ENCODE measurements at places on chromosomes 16 and 17.
A peak's percentile ranks its signal among the peaks of the same experiment; 100 is the strongest.

- no peak for DNase-seq
Measured at GRCh38 chr16:871562-872345, 71.2 kb upstream of the GNG13 start.

DNA sequence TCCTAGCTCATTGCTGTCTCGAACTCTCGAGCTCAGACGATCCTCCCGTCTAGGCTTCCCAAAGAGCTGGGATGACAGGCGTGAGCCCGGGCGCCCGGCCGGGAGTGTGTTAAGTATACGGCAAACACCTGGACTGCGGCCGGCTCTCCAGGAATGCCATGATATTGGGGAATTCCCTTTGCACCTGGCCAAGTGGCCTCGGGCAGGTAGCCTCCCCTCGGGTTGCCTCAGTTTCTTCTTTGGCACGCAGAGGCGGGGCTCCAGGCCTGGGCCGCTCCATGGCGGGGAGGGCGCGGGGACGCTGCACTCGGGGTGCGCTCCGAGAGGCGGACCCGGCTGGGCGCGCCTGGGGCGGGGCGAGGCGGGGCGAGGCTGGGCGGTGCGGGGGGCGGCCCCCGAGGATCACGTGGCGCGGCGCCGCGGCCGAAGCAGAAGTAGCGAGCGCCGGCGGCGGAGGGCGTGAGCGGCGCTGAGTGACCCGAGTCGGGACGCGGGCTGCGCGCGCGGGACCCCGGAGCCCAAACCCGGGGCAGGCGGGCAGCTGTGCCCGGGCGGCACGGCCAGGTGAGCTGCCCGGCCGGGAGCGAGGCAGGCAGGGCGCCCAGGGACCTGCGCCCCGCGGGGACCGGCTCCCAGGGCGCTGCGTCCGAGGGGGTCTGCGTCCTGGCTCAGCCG is at the start of gene PLCG2:
PLCG2 (plus strand) TSS at position 431 of the 675 bp plus-strand sequence. CDS start 6,699 bp downstream, outside the sequence.
- DNase-seq, result peak; percentile 58

DNA sequence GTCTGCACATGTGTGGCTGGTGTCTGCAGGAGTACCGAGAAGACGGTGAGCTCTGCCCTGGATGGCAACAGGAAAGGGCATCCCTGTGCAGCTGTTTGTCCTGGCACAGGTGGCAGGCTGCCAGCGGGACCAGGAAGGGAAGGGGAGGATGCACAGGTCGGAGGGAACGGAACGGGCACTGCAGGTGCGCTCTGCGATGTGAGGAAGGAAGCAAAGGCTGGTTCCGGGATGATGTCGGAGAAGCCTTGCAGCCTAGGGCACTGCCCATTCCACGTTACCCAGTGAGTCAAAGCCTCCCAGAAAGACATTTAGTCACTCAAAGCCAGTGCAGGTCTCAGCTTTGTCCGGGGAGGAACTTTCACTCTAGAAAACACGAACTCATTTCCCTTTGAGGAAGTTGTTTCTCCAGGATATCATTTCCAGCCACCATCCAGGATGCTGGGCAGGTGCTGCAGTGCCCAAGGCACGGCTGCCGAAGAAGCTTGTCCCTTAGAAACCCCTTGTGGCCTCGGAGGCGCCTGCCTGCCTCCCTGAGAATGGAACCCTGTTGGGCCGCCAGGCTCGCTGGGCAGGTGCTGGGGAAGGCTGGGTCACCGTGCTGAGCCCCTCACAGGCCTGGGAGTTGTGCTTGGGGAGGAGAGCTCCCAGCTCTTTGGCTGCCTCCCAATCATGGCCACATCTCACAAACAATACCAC is 4.5 kb upstream of the TMEM235 start:
- no peak for DNase-seq

DNA sequence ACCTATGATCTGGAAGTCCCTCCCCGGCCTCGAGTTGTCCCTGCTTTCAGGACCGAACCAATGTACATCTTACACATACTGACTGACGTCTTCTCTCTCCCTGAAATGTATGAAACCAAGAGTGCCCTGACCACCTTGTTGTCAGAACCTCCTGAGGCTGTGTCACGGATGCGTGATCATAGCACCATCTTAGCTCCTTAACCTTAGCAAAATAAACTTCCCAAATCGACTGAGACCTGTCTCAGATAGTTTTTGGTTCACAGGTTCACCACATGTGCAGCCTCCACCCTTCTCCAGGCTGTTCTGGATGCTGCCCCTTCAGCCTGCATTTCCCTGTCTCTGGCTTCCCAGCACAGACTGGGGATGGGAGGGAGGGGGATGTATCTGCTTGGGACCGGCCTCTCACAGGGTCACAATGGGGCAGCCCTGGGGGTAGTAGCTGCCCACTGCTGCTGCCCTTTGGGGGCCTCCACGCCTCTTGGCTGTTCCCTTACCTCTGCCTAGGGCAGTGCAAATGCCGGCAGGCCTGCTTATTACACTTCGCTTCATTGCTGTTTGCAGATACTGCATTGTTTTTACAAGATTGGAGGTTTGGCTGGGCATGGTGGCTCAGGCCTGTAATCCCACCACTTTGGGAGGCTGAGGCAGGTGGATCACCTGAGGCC is 69.8 kb downstream of the NT5M start:
- no peak for DNase-seq

DNA sequence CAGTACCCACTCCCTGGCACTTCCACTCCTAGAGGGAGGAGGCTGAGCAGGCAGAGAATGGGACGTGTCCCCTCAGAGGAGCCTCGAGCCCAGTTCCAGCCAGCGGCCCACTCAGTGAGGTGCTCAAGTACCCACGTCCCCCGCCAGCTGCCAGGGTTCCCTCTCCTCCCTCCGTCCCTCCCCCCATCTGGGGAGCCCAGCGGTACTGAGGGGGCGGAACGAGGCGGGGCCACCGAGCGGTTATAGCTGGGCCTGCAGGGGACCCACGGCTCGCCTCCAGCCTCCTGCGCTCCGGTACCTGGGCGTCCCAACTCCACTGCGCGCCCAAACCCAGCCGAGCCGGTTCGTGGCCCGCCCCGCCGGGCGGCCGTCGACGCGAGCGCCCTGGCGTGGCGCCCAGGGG is at the start of gene NPW:
NPW (plus strand) TSS at position 268 of the 403 bp plus-strand sequence.
- DNase-seq, result no peak

GRCh38 chr17:57441270-57441600 is 184.9 kb downstream of the MSI2 start:
- DNase-seq, result no peak

- DNase-seq, result no peak
Measured at GRCh38 chr17:78000341-78000740, 41.8 kb downstream of the TNRC6C start.

DNA sequence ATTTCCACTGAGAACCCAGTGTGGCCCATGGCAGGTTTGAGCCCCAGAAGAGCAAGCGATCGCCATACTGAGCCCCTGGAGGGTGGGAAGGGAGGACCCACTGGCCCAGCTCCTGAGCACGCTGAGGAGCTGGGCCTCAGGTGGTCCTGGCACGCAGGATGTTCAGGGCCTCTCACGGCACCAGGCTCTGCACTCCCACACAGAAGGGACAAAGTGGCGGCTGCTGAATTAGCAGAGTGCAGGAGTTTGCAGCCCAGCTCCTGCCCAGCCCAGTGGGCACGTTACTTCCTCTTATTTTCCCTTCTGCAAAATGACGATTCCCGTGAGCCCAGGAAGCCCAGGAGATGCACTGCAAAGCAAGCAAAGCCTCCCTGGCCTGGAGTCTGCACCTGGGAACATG is 42.3 kb upstream of the MTSS2 start:
- no peak for DNase-seq

- no peak for DNase-seq
Measured at GRCh38 chr17:83182620-83183101, 103.3 kb downstream of the METRNL start.

DNA sequence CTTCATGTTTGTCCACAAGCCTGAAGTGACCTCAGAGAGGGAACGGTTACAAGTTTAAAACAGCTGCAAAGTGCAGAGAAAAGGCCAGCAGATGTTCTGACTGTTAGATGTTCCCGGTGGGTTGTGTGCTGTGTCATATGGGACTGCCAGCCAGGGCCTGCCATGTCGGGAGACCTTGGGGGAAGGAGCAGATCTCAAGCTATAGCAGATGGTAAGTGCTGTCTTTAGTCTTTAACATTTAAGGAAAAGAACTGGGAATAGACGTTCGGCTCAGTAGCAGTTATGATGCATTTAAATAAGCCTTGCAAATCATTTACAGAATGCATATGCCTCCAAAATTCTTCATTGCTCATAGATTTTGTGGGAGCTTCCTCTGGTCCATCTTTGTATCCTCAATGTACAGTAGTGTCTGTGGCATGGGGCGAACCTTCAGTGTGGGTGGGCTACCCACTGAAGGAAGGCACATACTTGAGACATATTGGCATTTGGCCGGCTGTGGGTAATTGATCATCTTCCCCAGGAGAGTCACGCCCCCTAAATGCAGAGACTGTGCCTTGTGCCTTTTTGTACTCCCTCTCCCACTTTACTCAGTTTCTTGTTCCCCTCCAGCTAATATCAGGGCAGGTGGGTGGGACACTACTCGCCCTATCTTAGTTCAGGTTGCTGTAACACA is 131.9 kb downstream of the NPIPB5 start:
- DNase-seq, result no peak

GRCh38 chr16:12235110-12235509 is 258.6 kb downstream of the SNX29 start:
- no peak for DNase-seq

DNA sequence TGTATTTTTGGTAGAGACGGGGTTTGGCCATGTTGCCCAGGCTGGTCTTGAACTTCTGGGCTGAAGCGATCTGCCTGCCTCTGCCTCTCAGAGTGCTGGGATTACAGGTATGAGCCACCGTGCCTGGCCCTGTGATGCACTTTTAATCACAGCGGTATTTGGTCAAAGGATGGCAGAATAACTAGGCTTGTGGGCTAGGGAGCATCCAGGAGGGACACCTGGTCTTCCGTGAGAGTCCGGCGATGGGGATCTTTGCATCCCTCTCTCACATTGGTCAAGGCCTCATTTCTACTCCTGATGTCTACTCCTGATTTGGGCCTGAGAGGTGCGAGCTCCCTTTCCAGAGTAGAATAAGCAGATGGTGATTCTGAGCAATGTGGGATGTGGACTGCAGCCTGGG is 257.9 kb upstream of the CACNG5 start:
- no peak for DNase-seq

DNA sequence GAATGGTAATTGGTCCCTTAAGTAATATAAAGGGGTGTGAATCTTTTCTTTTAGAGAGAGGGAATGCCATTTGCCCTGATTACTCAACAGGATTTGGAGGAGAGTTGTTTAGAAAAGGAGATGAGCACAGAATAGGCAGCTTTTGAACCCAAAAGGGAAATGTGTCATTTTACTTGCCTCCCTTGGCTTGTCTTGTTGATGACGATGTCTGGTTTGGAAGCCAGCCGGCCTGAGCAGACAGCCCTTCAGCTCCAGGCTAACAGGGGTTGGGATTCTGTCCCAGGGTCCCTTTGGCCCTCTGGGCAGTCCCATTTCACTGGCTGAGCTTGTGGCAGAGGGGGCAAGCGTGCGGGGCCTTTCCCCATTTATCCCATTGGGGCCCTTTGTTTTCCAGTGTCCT is 22.3 kb upstream of the PRKAR1A start:
- DNase-seq, result no peak

DNA sequence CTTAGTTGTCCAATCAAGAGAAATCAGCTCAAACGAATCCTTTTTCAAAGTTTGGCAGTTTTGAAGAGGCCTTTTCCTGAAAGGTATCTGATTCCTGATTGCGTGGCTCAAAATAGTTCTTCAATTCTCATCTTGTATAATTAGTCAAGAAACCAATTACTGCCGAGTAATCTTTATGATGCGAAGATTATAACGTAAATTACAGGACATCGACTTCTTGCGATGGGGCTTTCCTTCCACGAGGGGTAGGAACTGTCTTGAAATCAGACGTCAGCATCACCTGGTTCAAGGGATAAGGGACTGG is 644 bp upstream of the ARL2BP start:
- no peak for DNase-seq

- no peak for DNase-seq
Measured at GRCh38 chr16:4064950-4065352, 51.3 kb downstream of the ADCY9 start.

GRCh38 chr17:47956791-47957590 is 692 bp downstream of the PRR15L start:
- DNase-seq, result no peak

GRCh38 chr16:68005786-68006286 is 6.6 kb upstream of the DPEP2 start:
- peak; percentile 79 for DNase-seq

- DNase-seq, result peak; percentile 39
Measured at GRCh38 chr16:80583466-80583865, 42.7 kb downstream of the DYNLRB2 start.

DNA sequence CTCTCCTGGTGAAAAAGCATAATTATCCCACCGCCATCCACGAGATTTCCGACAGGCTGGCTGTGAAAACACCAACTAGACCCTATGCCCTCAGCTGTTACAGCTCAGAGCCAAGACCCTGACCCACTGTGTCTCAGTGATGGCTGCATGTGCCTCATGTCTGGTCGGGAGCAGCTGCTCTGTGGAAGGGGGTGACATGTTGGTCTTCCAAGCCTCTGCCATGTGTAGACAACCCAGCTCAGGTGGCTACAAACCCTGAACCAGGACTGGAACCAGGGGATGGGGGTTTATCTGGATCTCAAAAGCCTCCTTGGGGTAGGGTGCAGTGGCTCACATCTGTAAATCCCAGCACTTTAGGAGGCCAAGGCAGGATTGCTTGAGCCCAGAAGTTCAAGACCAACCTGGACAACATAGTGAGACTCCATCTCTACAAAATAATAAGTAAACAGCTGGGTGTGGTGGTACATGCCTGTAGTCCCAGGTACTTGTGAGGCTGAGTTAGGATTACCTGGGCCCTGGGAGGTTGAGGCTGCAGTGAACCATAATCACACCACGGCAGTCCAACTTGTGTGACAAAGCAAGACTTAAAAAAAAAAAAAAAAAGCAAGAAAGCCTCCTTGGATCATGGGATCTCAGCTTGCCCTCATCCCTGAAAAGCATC is 220.3 kb downstream of the CPPED1 start:
- no peak for DNase-seq

DNA sequence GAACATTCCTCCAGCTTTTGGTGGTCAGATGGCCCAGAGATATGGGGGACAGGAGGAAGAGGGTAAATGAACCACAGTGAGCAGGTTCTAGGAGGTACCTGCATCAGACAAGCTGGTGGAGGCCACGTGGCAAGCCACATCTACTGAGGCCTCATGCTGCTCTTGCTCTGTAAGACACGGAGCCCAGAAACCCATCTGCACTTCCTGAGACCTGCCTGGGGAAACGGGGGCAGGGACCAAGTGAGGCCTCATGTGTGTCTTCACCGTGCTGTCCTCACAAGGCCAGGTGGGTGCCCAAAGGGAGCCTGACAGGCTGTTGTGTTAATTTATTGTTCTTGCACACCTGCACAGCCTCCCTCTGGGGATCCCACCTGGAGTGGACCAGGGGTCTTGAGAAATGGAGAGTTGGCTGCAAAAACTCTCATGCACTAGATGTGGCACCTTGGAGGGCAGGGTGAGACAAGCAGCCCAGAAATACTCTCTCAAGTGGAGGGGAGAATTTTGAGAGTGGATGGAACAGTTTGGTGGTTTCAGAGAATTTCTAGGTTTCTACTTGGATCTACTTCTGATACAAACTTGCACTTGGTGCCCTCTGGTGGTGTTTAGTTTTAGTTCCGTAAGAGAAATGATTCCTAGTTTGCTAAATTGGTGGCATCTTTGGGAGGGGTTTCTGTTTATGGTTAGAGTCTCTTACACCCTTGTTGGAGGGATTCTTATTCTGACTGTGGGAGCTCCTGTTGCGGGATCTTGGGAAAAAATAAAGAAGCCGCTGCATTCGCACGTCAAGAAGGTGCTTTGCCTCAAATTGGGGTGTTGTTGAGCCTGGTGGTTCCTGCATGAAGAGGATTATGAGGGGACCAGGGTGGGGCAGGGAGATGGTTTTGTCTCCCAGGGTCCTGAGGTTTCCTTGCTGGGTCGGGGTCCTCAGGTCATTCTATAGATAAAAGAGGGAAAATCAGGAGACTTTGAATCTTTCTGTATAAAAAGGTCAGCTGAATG is 47.5 kb downstream of the SLC6A2 start:
- DNase-seq, result peak; percentile 80

GRCh38 chr17:21113049-21113690 is 13.6 kb upstream of the DHRS7B start:
- DNase-seq, result no peak
